ENCODE measurements at places on chromosomes 3 and 15. TPM values are rescaled to one million over a fixed set of nuclear protein-coding genes. Genes with fewer than 3 reads are reported as not detected.

DNA sequence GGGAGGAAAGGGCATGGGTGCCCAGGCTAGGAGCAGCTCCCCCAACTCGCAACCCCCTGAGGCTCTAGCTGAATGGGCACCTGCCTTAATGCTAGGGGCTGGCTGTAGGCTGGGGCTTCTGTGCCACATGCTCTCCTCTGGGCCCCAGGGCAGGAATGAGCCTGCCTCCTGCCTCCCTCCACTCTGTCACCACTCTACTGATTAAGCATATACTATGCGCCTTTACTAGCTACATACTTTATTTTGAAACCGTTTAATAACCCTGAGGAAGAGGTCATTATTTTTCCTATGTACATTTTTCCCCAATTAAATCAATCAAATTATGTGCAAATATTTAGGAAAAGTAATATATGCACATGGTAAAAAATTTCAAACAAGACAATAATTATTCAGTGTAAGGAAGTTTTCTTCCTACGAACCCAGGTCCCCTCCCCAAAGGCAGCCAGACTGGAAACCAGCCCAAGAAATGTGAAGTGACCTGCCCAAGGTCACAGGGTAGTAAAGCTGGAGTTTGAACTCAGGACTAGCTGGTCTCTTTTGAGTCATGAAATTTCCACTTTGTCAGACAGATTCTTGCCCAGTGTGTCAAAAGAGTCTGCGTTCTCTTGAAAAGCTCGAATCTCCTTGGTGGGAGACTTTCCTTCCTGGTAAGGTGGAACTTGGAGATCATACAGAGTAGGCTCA lies 122.5 kb downstream of the DNAJB8 start:
- no peak for DNase-seq

GRCh38 chr15:65338366-65338765 lies 33.9 kb downstream of the RNU5B-1 start:
- no peak for DNase-seq

GP5 gene
- total RNA-seq = 0.17 TPM

- no peak for DNase-seq
Measured at GRCh38 chr3:195010551-195011100, 260.3 kb downstream of the XXYLT1 start.

DNA sequence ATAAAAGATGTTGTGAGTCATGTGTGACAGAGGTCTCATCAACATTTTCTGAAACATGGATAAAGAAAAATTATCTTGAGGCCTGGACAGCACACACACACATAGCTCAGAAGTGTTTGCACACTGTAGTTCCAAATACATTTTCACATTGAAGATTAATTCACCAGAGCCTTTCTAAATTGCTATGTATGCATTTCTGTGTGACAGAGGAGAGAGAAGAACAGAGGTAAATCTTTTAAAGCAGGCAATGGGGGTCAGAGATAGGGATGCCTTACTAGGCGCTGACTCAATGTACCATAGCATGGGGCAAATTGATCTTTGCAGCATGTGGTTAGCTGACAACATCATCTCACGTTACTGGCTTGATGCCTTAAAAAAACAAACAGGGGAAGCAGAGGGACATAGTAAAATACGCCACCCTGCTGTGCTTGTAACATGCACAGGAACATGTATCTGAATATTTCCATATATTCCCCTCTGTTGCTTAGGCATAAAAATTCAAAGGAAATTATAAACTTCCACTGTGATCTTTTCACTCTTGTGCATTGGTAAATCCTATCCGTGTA lies 7.7 kb downstream of the POU1F1 start:
- DNase-seq = no peak

MOBP gene
- total RNA-seq = not detected

GRCh38 chr3:13497386-13497785 lies 17.3 kb downstream of the HDAC11 start:
- no peak for DNase-seq

DNA sequence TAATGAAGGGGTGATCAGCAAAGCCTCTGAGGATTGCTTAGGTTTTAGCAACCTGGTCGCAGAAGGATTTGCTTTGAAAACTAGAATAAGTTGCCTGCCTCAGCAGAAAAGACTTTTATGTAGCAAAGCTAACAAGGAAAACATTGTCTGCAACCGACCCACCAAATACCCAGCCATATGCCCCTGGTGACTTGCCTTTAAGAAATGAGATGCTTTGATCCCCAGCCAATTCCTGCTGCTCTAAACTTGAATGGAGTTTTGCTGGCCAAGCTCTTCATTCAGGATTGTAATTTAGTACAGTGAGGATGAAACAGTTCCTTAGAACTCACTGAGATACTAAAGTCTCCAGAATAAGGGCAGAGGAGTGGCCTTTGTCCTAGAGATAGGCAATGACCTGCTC lies 139.8 kb upstream of the PROK2 start:
- DNase-seq = no peak

DNA sequence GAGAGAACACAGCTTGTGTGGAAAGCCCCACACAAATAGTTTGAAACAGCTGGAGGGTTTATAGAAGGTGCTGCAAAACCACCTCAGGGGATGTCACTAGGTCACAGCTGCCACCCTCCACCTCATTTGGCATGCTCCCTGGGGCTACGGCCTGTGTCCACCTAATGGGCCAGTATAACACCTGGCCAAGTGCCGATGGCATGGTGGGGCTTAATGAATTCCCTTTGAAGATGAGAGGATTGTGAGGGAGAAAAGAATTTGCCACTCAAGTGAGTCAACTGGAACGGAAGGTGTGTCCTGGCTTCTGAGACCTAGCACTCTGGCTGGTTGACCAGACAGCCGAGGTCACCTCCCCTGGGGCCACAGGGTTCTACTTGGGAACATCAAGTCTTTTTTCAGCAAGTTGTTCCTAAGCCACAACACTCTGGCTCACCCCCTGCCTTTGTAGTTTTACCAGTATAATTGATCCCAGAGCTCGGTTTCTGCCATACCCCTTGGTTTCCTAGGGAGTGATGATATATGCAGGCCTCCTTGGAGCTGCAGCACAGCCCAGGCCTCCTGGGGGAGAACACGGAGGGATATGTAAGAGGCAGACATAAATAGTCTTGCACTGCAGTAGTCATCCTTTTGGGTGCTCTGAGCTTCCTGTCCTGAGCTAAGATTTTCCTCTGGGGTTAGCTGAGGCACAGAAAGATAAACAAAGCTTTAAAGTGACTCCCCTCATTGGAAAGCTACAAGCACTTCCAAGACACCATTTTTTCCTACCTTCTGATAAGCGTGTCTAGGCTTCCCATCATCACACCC lies 178.2 kb upstream of the LPP start:
- DNase-seq = no peak

All from esophagus muscularis mucosa (tissue), 4 donors.